ENCODE measurements at places on chromosomes 7 and 10.

- no peak for DNase-seq
These were observed at the start of gene MGAM2 for GRCh38 chr7:142111499-142111898. MGAM2 (plus strand) TSS chr7:142111718; CDS start chr7:142116874, 5,156 bp downstream.

DNA sequence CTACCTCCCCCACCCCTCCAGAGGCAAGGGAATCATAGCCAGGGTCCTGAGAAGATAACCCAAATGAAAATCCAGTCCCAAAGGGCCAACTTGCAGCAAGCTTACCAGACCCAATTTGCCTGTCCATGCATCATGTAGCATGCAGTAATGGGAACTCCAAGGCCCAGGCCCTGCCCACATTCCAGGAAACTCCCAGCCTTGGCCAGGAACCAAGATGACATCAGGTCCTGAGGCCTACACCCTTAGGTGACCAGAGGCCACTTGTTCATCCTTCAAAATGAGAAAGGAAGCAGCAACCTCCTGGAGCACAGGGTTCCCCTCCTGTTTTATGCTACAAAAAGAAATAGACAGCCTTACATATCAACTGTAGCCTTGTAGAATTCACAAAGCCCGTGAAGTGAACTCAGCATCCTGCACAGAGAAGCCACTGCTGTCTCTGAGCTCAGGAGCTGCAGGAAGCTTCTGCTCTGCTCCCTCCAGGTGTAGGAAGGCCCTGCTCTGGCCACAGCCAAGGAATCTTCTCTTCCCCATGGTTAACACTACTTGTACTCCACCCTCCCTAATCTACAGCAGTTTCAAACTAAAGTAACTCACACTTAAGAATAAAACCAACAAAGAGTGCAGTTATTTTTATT is 30.3 kb upstream of the GRB10 start:
- DNase-seq, result no peak

- DNase-seq, result no peak
These were observed 78.3 kb downstream of the SLC25A40 start for GRCh38 chr7:87797798-87798403.

GRCh38 chr7:139648391-139648861 is 124.9 kb downstream of the CLEC2L start:
- DNase-seq, result no peak

DNA sequence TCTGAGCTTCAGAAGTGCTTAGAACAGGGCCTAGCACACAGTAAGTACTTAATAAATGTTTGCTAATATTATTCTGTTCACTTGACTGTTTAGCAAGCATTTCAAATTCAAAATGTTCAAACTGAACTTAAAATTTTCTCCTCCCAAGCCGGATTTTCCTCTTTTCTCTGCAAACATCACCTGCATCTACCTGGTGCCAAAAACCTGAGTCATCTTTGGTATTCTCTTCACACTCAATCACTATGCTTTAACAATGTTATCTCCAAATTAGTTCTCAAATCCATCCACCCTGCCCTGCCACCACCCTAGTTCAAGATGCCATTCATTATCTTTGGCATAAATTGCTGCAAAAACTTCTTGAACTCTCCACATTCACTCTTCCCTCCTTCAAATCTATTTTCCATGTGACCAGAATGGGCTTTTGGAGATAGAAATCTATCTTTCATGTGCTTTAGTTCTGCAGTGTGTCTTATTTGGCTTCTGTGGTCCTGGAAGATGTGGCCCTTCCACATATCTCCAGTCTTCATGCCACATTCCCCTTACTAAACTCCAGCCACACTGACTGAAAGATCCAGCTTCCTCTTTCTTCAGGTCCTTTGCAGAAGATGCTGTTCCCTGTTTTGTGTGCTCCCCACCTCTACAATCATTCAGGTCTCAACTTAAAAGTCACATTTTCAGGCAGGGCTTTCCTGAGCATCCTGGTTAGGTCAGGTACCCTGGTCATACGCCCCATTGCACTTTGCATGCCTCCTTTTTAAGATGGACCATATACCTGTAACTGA is 2.0 kb downstream of the GGCT start:
- no peak for DNase-seq

DNA sequence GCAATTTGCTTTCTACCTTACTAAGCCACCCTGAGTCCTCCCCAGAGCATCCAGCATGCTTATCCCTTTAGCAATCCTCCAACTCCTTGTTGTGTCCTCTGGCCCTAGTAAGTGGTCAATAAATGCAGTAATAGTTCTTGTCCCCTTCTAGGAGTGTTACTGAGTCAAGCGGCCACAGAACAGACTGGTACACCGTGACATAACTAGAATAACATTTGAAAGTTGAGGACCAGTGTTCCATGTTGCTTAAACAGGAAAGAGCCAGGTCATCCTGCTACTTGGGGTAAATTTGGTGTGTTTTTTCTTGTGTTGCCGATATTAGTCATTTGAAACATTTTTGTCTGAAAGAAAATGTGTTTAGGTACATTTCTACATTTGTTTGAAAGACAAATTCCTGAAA is 4.8 kb upstream of the CDK6 start:
- DNase-seq, result no peak

DNA sequence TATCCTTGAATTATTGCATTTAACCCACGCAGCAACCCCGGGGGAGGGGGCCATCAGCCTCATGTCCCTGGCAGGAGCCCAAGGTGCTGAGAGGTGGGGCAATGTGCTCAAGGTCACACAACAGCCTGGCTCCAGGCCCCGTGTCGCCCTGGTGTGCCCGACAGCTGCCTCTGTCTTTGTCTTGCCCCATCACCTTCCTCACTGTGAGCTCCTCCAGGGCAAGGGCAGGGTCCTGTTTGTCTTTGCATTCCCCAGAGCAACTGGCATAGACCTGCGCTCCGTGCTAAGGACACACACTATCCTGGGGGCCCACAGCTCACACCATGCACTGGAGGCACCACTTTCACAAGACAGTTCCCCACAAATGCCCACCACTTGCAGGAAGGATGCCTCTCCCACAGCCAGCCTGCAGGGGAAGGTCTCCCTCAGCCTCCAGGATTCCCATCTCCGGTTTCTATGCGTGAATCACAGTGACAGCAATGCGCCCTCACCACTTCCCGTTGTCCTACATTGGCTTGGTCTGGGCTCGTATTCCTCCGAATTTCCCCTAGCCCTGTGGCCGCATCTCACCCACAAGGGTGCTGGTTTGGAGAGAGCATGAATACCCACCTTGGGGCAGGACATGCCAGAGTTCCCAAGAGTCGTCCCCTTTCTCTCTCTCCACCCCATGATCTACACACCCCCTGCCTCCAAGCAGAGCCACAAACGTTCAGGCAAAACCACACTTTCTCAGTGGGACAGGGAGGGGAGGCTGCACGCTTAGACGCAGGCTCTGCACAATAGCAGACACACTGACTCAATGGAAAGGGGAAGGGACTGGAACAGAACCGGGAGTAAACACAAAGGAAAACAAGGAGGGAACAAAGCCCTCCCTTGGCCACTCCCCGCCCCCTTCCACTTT is 10.3 kb downstream of the ITPRIP start:
- no peak for DNase-seq

DNA sequence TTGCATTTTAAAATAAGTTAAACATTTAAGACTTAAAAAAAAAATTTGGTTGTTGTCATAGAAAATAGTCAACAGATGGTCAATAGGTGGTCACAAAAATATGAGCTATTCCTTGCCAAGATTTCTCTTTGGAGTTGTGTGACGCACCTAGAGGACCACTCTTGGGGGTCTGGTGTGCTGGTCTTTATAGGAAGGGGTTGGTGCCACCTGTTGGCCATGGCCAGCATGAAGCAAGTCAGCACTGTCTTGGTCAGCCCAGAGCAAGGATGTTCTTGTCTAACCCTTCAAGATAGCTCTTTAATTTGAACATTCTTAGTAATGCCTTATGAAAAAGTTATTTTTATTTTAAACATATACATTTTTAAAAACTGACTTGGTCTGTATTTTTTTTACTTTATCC is 267.9 kb upstream of the CNTNAP2 start:
- DNase-seq, result no peak

DNA sequence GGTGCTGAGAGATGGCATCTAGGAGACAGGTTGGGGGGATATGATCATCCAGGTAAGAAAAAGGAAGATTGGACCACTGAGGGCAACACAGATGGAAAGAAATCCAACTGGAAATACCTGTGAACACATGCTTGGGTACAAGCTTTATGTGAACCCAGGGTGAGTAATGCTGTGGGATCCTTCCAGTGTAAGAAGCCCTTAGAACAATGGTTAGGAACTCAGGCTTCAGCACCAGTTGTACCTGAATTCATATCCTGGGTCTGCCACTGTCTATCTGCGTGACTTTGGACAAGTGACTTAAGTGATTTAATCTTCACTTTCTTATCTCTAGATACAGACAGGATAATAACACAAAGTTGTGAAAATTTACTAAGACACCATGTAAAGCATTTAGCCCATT is 131.0 kb downstream of the ST7 start:
- DNase-seq, result no peak

DNA sequence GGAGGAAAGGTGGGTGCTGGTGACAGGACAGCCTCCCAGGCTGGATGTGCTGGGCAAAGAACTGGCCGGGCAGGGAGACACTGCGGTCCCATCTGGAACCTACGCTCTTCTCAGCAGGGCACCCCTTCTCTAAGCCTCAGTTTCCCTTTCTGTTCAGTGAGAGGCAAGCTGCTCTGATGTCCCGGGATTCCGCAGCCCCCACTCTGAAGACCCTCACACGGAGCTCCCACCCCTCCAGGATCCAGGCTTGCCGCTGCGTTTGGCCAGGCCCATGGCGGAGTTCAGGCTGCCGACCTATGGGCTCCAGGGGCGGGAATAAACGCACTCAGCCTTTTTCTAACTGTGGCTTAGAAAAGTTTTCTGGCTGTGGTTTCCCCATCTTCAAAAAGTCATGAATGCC is 10.2 kb upstream of the INTS1 start:
- DNase-seq, result no peak

DNA sequence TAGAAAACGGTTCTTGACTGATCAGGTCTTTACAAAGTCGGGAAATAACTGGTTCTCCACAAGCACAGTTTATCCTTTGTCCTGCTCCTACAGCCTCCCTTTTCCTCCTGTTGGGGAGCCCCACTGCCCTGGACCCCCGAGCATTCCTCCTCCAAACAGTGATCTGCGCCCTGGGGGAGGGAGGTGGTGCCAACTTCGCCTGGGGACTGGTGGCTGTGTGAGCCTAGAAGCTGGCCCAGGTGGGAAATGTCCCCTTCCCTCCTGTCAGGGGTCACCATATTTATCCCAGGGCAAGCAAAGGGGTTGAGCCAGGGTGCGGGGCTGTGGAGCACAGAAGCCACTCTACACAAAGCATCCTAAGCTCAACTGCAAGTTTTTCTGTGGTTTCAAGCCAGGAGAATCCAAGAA is 5.2 kb downstream of the HMX3 start:
- DNase-seq, result no peak

GRCh38 chr7:149714910-149715471 is 58.4 kb downstream of the ZNF467 start:
- no peak for DNase-seq

DNA sequence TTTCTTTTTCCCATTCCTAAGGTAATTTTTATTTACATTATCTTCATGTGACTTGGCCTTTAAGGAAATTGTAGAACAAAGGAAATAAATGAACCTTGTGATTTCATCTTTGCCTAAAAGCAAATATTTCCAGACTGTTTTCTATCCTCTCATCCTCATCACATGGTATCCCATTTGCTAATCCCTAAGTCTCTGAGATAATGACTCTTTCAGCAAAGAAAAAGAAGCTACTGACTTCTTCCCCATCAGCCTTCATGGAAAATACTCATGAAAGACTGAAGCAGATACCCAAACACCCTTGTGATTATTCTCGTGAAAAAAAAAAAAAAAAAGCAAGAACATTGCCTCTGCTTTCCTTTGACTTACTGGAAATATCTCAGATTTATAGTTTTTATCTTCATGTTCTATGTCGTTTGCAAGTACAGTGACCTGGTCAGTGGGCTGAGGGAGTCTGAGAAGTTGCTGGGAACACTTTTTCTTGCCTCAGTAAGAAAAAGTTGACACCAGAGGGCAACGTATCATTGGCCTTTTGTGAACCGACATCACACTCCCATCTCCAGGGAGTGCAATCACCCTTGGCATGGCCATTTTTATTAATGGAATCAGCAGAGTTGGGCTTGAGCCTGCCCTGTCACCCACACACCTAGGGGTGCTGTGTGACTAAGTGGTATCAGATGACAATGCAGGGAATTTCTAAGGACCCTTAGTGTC is 246.0 kb upstream of the KMT2E start:
- no peak for DNase-seq

- DNase-seq, result no peak
These were observed 20.2 kb upstream of the CCNJ start for GRCh38 chr10:96023168-96023567.

DNA sequence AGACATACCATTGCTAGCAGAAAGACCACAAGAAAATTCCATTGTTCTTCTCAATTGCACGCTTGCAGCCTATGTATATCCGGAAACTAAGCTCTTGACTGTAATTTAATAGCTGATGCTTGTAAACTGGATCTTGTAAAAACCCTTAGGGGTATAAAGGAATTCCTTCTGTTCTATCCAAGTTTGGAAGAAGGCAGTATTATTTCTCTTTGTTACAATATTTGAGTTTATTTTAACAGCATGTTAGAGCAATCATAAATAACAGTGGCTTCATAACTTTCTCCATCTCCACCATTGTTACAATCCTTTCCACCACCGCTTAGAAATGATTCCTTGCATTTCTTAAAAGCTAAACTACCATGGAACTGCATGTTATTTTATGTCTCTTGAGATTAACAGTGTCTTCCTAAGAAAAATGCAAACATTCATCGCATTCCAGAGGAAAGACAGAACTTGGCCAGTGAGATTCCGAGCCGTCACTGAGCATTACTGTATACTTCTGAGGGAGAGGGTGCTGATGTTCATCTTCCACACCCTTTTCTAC is 92.5 kb downstream of the TRIL start:
- DNase-seq, result no peak

- no peak for DNase-seq
These were observed 909.7 kb downstream of the DNAJB9 start for GRCh38 chr7:109479388-109479787.

DNA sequence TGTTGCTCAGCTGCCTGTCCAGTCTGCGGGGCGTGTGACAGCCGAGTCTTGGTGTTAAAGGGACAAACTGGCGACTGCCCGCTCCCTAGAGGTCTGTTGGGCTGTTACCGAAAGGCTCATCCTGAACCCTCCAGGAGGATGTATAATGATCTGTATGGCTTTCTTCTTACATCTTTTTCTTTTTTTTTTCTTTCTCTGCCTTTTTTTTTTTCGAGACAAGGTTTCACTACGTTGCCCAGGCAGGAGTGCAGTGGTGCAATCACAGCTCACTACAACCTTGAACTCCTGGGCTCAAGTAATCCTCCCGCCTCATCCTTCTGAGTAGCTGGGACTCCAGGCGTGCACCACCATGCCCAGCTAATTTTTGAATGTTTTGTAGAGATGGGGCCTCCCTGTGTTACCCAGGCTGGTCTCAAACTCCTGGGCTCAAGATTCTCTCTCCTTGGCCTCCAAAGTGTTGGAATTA is 857 bp downstream of the INTS15 start:
- no peak for DNase-seq
